Smooth muscle cell of bladder (primary cell): ENCODE measurements at places on chromosomes 5 and 9. TPM values are rescaled to one million over a fixed set of nuclear protein-coding genes. Genes with fewer than 3 reads are reported as not detected.

PCDHGA11 gene
- total RNA-seq, result 6.4 and 8.5 TPM in 2 replicates

CATSPER3 gene
- total RNA-seq, result 0.09 and 0.14 TPM in 2 replicates

C9orf153 gene
- total RNA-seq, result 0.18 and 0.43 TPM in 2 replicates

TBC1D2 gene
- total RNA-seq, result 12.7 and 13.5 TPM in 2 replicates

TPPP gene
- 0.09 and 0.14 TPM in 2 replicates for total RNA-seq

CETN3 gene
- 8.5 and 17.1 TPM in 2 replicates for total RNA-seq

PDE6A gene
- total RNA-seq, result under 0.01 TPM in 1 of 2 replicates, not detected in the other

JAKMIP2 gene
- total RNA-seq, result under 0.01 and 0.57 TPM in 2 replicates

HTR1A gene
- not detected in 2 replicates for total RNA-seq

SMIM32 gene
- not detected in 2 replicates for total RNA-seq

MYMK gene
- not detected in 2 replicates for total RNA-seq

EIF4E1B gene
- total RNA-seq, result not detected in 2 replicates

C5orf58 gene
- not detected in 2 replicates for total RNA-seq

PCDHB13 gene
- 0.28 TPM in 2 replicates for total RNA-seq

CYLC2 gene
- total RNA-seq, result not detected in 2 replicates

FAM169A gene
- total RNA-seq, result under 0.01 and 0.09 TPM in 2 replicates

ERCC6L2 gene
- 81.1 and 82.8 TPM in 2 replicates for total RNA-seq

PCDHA4 gene
- 0.14 and 0.37 TPM in 2 replicates for total RNA-seq

INSL6 gene
- not detected in 2 replicates for total RNA-seq

GRIA1 gene
- total RNA-seq, result under 0.01 and 0.18 TPM in 2 replicates

FOXD4 gene
- under 0.01 and 0.28 TPM in 2 replicates for total RNA-seq

LRRC19 gene
- not detected in 2 replicates for total RNA-seq

DPYSL3 gene
- total RNA-seq, result 106 and 119 TPM in 2 replicates

CTXN3 gene
- not detected in 2 replicates for total RNA-seq

CCDC112 gene
- total RNA-seq, result 3.1 and 4.1 TPM in 2 replicates

SLC34A3 gene
- total RNA-seq, result not detected in 2 replicates

CCDC192 gene
- total RNA-seq, result not detected in 2 replicates

RETREG1 gene
- total RNA-seq, result 0.71 and 0.92 TPM in 2 replicates

GTF2H2 gene
- 11.0 and 24.3 TPM in 2 replicates for total RNA-seq

PNPLA7 gene
- total RNA-seq, result 0.57 and 1.1 TPM in 2 replicates

SPINK13 gene
- 2.4 and 4.5 TPM in 2 replicates for total RNA-seq

ADRB2 gene
- under 0.01 and 0.09 TPM in 2 replicates for total RNA-seq

AGXT2 gene
- total RNA-seq, result not detected in 2 replicates

PPP3R2 gene
- total RNA-seq, result not detected in 2 replicates

SPAAR gene
- total RNA-seq, result 0.18 TPM in 1 of 2 replicates, not detected in the other

RABEPK gene
- total RNA-seq, result 40.5 and 41.2 TPM in 2 replicates

LTC4S gene
- 0.65 TPM in 1 of 2 replicates, not detected in the other for total RNA-seq

ABCA1 gene
- 222 and 232 TPM in 2 replicates for total RNA-seq

TNC gene
- total RNA-seq, result 46.8 and 73.0 TPM in 2 replicates

CCL27 gene
- total RNA-seq, result not detected in 2 replicates

SLC6A19 gene
- total RNA-seq, result not detected in 2 replicates

IRX4 gene
- not detected in 2 replicates for total RNA-seq

SCGB3A1 gene
- not detected in 2 replicates for total RNA-seq

GLDC gene
- 1.4 TPM in 1 of 2 replicates, not detected in the other for total RNA-seq

SH3RF2 gene
- under 0.01 and 0.28 TPM in 2 replicates for total RNA-seq

TTC39B gene
- total RNA-seq, result 10.4 and 11.4 TPM in 2 replicates

ETF1 gene
- 100 and 121 TPM in 2 replicates for total RNA-seq

IL9 gene
- not detected in 2 replicates for total RNA-seq

BICD2 gene
- 32.9 and 42.6 TPM in 2 replicates for total RNA-seq

SLC1A3 gene
- total RNA-seq, result 1.1 and 3.5 TPM in 2 replicates

PTPA gene
- 103 and 129 TPM in 2 replicates for total RNA-seq

SPATA31A7 gene
- total RNA-seq, result not detected in 2 replicates
